ENCODE measurements at places on chromosomes 11 and 22. TPM values are rescaled to one million over a fixed set of nuclear protein-coding genes. Genes with fewer than 3 reads are reported as not detected.

IGLL1 gene
- not detected for total RNA-seq

SSTR3 gene
- total RNA-seq: not detected

MLC1 gene
- total RNA-seq: under 0.01 TPM

AGBL2 gene
- 2.1 TPM for total RNA-seq

POU2AF2 gene
- not detected for total RNA-seq

TRIM29 gene
- not detected for total RNA-seq

KRTAP5-11 gene
- not detected for total RNA-seq

TEX54 gene
- not detected for total RNA-seq

B4GALNT4 gene
- 1.8 TPM for total RNA-seq

OR5AN1 gene
- not detected for total RNA-seq

Measured in fibroblast of lung (primary cell).